Fibroblast of gingiva (primary cell): ENCODE measurements at places on chromosomes 16 and 17.

- DNase-seq = no peak
Observed at GRCh38 chr17:4511199-4511932, 12.7 kb downstream of the SPNS2 start.

DNA sequence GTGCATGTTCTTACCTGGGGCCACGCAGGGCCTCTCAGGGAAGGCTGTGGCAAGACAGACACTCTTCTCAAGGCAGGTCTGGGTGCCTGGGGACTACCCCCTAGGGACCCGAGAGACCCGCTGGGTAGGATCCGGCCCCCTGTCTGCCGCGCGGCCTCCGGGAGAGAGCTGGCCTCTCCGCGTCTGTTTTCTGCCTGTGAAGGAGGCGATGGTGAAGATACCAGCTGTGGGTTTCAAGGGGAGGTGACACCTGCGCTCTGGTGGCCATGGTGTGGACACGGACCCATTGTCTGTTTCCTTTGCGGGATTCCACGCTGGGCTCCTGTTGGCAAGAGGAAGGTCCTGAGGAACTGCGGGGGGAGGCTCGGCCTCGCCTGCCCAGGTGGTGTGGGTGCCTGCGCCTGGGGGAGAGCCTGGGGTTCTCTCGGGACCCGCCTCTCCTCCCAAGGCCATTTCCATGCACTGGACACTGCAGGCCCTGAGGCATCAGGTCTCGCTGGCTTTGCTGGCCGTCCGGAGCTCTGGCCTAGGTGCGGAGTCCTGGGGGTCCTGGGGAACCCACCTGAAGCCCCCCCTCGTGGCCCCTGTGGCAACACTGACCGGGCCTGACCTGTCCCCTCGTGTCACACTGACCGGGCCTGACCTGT lies 12.2 kb upstream of the METRNL start:
- no peak for DNase-seq

GRCh38 chr17:40351359-40352236 lies 12.9 kb downstream of the GJD3 start:
- no peak for DNase-seq

- DNase-seq = no peak
Observed at GRCh38 chr16:50957056-50957455, 194.0 kb downstream of the SALL1 start.

- DNase-seq = no peak
Observed at GRCh38 chr17:55271958-55272710, 7.4 kb downstream of the HLF start.

DNA sequence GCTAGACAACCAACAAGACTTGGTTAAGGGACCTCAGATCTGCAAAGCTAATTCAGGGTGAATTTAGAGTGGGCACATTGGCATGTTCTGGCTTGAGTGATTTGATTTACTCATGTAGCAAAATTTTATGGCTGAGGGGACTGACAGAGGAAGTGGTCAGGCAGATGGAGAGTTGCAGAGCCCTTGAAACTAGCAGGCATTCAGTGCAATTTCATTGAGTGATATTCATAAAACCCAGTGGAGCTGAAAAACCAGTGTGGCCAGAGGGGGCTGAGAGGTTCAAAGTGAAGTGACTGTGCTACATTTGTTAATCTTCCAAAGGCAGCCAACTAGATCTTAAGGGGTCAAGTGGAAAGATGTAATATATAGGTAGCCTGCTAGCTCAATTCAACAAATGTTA lies 2.2 kb upstream of the TMEM94 start:
- DNase-seq = no peak
